COLO829 (cell line): ENCODE measurements at places on chromosomes 6 and 20.

DNA sequence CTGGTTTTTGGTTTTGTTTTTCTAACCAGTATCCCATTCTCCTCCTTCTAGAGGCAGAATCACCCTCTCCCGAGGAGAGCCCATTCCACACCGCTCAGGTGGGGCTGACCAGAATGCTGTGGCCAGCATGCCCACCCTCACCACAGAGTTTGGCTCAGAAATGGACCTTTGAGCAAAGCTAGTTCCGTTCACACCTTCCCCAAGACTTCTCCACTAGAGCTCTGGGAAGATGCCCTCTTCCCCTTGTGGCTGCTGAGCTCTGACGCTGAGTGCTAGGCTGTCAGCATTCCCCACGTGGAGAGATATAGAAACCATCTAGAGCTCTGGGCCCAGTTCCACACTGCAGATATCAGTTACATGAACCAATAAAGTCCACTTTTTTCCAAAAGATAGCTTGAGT is 7.9 kb downstream of the GPLD1 start:
- DNase-seq: no peak

GRCh38 chr6:11346516-11346915 is 114.0 kb upstream of the NEDD9 start:
- no peak for DNase-seq

DNA sequence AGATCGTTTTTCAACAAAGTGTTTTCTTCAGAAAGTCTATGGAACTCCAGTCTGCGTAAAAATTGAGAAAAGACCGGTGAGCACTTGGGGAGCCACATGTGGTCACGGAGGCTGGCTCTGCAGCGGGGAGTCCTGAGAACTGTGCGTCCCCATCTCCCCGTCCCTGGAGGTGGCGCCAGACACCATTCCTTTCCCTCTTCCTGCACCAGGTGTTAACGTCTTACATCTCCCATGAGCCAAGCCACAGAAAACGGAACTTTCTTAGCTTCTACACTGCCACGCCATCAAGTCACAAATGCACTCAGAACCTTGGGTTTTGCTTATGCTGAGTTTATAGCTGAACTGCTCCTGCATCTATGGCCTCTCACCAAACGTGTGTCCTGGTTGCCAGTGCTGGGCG is 62.6 kb downstream of the GINS1 start:
- DNase-seq: no peak

DNA sequence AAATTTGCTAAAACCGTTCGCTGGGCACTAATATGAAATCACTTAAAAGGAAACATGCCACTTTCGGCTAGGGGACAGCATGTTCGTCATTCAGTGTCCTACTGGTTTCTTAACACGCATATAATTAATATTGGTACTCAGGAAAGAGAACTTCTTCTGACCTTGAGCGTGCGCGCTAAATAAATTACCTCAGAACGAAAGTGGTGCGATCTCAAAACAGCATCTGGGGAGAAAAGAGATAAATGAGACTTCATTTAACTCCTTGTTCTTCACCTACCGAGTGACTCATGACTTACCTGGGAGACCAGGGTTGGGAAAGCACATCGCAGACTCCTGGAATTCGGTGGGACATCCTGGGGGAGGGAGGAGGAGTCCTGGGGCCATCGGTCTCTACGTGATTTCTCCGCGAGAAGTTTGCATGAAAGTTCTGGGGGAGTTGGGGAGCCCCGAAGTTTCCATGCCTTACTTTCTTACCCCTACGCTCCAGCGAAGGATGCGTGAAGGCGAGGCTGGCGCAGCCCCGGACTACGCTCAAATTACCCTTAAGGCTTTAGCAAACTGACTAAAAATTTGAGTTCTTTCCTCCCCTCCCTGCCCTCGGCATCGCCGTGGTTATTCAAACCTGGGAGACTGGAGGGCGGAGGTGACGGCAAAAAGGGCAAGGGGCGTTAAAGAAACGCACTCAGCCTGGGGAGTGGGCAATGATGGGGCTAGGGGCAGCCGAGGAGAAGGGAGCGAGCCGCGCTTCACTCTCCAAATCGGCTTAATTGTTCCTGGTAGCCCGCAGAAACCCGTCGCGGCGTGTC is 1.1 kb upstream of the BEND6 start:
- DNase-seq: no peak

DNA sequence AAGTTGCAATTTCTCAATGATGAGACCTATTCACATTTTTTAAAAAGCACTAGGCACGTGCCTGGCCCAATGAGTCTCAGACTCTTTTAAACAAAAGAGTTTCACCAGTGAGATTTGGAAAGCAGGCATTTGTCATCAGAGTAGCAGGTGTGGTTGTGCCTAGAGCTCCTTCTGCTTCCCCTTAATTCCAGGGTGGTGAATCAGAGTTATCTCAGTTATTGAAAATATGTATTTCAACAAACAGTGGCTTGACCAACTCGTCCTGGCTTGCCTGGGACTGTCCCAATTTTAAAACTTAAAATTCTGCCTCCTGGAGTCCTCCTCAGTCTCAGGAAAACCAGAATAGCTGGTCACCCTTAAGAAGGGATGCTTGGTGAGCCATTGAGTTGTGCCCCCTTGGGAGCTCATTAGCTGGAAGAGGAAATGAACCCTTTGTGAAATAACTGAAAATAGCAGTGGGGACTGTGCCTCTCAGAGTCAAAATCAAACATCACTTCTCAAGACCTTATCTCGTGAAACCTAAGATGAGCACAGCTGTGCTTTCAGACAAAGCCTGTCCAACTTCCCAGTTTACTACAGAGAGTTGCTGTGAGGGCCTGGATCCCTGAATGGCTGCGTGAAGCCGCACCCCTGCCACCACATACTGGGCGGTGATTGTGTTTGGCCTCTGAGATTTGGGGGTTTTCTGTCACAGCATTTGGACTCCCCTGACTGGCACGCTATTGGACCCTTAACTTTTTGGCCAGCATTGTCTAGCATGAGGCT is 116.3 kb downstream of the ANKRD60 start:
- no peak for DNase-seq
